ENCODE measurements at places on chromosomes 4 and X.

- DNase-seq = no peak
Measured at GRCh38 chr4:97367878-97368277, 775.4 kb downstream of the STPG2 start.

GRCh38 chrX:68387776-68388175 is 45.5 kb downstream of the OPHN1 start:
- no peak for DNase-seq

DNA sequence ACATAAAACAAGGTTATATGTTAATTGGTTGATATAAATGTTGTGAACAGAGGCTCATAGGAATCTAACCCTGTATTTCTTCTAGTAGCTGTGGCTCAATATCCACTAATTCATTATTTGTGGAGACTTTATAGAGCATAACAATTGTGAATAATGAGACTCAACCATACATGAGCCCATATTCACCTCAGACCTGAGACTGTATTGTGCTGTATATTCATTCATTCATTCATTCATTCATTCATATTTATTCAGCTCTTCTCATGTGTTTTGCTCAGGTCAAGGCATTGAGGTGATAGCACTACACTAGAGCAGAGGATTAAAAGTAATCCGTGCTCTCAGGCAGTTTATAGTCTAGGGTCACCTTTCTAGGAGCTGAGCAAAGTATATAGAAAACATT is 24.5 kb upstream of the ANXA3 start:
- DNase-seq = no peak

GRCh38 chr4:81335122-81335912 is 120.3 kb upstream of the PRKG2 start:
- DNase-seq = no peak

DNA sequence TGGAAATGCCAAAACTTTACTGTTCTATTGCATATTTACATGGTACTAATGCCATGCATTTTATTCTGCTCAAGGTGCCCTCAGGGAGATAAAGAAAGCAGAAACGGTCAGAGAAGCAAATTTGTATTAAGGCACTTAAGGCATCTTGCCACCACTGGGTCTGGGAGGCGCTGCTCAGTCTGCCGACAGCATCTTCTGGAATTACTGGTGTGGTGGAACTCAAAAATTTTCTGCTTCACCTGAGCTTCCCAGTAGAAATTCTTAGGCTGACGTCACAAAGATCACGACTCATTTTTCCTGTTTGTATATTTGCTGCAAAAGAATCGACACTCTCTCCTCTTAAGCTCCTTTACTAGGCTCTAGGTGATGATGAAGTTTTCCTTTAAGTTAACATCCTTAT is 3.0 kb downstream of the RASSF6 start:
- DNase-seq = no peak
